Type B pancreatic cell (in vitro differentiated cells): ENCODE measurements at places on chromosomes 5 and 9.

DNA sequence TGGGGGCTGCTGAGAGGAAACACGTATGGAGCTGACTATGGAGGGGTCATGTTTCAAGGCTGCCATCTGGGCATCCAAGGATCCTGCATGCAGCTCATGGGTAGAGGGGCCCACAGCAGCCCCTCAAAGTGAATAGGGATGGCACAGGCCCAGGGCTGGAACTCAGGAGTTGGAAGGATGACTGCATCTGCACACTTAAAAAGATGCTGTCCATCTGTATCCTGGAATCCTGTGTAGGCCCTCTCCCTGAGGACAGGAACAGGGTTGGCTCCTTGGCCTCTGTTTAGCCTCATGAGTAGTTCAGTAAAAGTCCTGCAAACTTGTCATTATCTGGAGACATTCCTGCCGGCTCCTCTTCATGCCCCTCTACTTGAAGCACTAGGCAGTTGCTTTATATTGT is 4.0 kb downstream of the BNIP1 start:
- peaks cover 9% of the 10 kb centered on the region for H3K36me3 ChIP-seq
- no peak overlapping the region for H3K4me3 ChIP-seq
- H3K27me3 ChIP-seq, result no peaks in the 10 kb centered on the region
- no peak for DNase-seq

DNA sequence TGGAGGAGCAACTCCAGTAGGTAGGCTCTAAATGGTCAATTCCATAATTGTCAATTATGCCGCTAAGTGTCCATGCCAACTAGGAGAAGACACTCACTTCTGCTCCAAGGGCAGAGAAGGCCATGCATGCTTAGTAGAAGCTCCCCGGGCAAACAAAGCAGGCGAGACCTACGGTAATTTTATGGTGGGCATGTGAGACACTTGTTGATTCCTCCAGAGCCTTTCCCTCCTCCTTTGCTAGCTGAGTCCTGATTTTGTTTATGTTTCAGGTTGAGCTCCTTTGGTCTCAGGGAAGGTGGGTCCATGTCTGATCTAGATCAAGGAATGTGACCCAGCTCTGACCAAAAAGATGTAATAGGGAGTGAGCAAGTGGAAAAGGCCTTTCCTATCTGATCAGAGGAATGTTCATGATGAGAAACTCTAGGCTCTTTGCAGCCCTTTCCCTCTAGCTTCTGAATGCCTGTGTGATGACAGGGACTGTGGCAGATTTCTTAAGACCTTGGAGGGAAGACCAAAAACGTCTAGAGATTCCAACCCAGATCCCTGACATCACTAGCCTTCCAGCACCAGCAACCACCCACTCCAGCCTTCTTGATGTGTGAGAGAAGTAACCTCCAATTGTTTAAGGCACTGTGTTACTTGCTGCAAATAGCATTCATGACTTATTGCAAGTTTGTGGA is 7.7 kb upstream of the CPEB4 start:
- no peak overlapping the region for H3K27ac ChIP-seq
- DNase-seq, result no peak
- H3K4me3 ChIP-seq, result no peak overlapping the region

- peaks cover 37% of the 10 kb centered on the region for H3K36me3 ChIP-seq
- no peaks in the 10 kb centered on the region for H3K27me3 ChIP-seq
- H3K4me1 ChIP-seq, result peaks cover 11% of the 10 kb centered on the region
- H3K4me3 ChIP-seq, result no peak overlapping the region
Observed at GRCh38 chr5:78483809-78484521, 123.5 kb downstream of the SCAMP1 start.

- H3K4me3 ChIP-seq, result no peak overlapping the region
- no peaks in the 10 kb centered on the region for H3K27me3 ChIP-seq
Observed at GRCh38 chr5:34026089-34026761, 16.8 kb downstream of the C1QTNF3 start.

GRCh38 chr5:14818931-14819790 is 52.4 kb downstream of the ANKH start:
- no peak overlapping the region for H3K4me3 ChIP-seq
- peaks cover 13% of the 10 kb centered on the region for H3K4me1 ChIP-seq
- no peak overlapping the region for H3K27ac ChIP-seq
- peaks cover 4% of the 10 kb centered on the region for H3K36me3 ChIP-seq

GRCh38 chr9:127589955-127590370 is 22.1 kb upstream of the STXBP1 start:
- no peak overlapping the region for H3K27ac ChIP-seq
- no peak for DNase-seq
- peaks cover 3% of the 10 kb centered on the region for H3K27me3 ChIP-seq
- H3K36me3 ChIP-seq, result no peaks in the 10 kb centered on the region
- no peak overlapping the region for H3K4me3 ChIP-seq
- H3K4me1 ChIP-seq, result peaks cover 10% of the 10 kb centered on the region
